ENCODE measurements at places on chromosomes 13 and 19.

GRCh38 chr13:111923991-111924677 lies 142.8 kb upstream of the SOX1 start:
- DNase-seq: no peak

DNA sequence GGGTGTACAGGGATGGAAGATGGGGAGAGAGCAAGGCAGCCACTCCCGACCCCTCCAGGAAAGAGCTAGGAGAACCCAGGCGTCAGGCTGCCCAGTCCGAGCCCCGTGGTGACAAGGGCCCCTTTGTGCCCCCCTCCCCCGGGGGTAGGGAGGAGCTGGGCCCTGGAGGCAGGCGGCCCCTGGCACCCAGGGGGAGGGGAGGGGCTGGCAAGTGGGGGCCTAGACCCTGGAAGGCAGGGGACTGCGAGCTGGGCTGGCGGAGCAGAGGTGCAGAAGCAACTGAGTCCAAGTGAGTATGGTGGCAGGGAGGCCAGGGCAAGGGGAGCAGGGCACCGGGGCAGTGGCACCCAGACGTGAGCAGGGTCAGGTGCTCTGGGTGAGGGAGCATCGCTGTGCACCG lies at the start of gene MAG:
Gene MAG (plus strand): TSS at position 246 of the 400 bp plus-strand sequence. CDS start 3,248 bp downstream, outside the sequence.
- peak; percentile 76 for DNase-seq

DNA sequence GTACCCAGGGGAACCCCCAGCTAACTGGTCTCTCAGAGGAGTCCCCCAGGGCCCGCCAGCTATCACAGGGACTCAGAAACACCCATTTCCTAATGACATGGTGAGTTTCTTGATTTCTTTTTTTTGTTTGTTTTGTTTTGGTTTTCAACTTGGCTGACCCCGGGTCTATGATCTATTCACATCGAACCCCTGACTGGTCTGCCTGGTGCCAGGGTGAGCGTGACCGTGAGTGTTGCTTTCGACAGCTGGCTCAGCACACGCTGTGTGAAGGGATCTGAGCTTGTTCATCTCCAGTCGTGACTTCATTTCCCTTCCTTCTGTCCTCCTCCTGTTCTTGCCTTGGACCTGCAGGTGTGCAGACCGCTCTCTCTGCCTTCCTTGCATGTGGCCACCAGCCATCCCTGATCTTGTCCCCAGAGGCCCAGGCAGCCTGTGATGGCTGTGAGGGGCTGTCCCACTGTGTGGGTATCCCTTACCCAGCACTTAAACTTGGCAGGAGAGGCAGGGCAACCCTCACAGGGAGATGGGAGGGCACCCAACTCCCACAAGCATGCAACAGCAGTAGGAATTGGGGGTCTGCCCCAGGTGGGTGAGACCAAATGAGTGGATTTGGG lies 26.2 kb downstream of the TMEM161A start:
- no peak for DNase-seq

DNA sequence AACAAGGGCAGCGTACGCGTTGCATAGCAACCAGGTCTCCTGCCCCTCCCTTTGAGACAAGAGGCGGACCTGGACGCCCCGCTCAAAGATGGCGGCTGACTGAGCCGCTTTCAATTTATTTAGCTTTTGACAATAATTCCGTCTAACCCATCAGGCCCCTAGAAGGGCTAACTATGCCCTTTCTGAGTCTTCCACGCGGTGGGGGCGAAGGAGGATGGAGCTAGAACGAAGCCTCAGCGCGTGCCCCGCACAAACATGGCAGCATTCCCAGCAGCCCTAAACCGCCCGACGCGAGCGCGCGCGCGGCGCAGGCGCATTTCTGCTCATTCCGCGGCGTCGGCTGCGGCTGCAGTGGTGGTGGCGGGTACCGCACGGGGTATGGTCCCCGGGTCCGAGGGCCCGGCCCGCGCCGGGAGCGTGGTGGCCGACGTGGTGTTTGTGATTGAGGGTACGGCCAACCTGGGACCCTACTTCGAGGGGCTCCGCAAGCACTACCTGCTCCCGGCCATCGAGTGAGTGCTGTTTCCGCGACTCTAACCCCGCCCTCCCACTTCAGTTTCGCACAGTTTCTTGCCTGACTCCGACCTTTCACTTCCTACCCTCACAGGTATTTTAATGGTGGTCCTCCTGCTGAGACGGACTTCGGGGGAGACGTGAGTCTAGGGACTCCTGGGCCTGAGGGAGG lies at the start of gene MED25:
Gene MED25 (plus strand): TSS at position 326 of the 685 bp plus-strand sequence. CDS start 53 bp downstream, at position 379.
- peak; percentile 85 for DNase-seq

DNA sequence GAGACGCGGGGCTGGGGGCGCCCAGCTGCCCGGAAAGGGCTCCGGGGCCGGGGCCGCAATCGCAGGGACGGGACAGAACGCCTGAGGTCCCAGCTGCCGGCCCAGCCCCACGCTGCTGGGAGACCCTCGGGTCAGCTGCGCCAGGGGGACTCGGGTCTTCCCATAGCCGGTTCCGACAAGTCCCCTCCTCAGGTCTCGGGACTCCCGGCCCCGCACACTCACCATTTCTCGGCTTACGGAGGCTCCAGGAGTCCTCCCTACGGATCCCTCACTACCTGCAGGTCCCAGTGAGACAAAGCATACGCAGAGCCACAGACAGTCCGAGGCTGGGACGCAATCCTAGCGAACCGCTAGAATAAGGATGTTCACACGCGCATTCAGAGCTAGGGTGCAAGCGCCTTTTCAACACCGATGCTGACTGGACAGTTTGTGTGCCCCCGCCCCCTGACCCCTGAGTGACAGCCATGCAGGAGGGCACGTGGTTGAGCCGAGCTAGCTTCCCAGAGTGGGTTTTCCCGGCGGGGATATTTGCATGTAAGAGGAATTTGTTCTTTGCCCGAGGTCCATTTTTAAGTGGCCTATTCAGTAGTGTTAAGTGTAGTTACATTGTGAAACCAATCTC lies 13.6 kb downstream of the ZNF490 start:
- DNase-seq: peak; percentile 2

DNA sequence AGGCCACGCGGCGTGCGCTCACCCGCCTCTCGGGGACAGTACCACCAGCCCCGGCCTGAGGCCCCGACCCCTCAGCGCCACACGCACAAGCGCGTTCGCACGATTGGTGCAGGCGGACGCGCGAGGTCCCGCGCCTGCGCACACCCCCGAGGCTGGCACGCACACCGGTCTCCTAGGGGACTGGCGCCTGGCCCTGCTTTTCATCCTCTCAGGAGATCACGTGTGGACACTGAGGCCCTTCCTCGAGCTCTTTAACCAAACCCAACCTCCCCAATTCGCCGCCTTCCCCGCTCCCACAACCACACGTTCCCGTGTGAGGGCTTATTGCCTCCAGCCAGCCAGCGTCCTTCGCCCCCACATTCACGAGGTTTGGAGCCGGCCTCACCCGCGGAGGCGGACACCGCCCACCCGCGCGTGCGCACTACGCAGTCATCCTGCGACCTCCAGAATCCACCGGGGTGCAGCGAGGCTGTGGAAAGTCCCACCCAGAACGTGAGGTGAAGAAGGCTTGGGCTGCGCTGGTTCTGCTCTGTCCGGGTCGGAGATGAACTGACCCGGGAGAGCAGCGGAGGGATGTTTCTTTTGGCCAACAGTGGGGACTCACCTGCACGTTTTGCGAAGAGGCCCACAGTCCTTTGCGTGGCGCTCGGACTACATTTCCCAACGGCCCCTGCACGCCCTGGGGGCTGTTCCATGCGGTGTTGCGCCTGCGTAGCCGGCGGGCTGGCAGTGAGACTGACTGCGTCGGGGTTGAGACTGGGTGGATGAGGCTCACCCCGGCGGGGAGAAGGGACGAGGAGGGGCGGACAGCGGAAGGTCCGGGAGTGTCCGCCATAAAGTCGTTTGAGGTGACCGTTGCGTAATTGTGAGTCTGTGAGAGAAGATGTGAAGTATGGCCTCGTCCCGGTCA lies 539 bp upstream of the ZNF667 start:
- DNase-seq: peak; percentile 92

- no peak for DNase-seq
Measured at GRCh38 chr19:7646426-7646700, 9.5 kb downstream of the STXBP2 start.

DNA sequence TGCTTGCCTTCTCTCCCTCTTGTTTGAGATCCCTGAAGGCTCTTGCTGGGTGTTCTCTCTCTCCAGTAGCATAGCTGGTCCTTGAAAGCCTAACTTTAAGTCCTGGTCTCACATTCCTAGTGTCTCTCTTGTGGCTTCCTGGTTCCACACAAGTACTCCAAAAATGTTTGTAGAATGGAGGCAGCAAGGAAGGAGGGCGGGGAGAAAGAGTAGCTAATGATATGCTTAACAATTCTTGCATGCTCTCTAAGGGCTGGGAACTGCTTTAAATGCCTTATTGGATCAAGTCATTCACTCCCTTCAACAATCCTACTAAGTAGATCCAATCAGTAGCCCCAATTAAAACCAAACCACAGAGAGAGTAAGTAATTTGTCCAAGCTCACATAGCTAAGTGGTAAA lies 357.3 kb downstream of the KLF5 start:
- no peak for DNase-seq

GRCh38 chr13:113625965-113626721 lies 31.9 kb downstream of the ATP4B start:
- no peak for DNase-seq

GRCh38 chr19:1171755-1172352 lies 2.2 kb downstream of the SBNO2 start:
- DNase-seq: no peak

DNA sequence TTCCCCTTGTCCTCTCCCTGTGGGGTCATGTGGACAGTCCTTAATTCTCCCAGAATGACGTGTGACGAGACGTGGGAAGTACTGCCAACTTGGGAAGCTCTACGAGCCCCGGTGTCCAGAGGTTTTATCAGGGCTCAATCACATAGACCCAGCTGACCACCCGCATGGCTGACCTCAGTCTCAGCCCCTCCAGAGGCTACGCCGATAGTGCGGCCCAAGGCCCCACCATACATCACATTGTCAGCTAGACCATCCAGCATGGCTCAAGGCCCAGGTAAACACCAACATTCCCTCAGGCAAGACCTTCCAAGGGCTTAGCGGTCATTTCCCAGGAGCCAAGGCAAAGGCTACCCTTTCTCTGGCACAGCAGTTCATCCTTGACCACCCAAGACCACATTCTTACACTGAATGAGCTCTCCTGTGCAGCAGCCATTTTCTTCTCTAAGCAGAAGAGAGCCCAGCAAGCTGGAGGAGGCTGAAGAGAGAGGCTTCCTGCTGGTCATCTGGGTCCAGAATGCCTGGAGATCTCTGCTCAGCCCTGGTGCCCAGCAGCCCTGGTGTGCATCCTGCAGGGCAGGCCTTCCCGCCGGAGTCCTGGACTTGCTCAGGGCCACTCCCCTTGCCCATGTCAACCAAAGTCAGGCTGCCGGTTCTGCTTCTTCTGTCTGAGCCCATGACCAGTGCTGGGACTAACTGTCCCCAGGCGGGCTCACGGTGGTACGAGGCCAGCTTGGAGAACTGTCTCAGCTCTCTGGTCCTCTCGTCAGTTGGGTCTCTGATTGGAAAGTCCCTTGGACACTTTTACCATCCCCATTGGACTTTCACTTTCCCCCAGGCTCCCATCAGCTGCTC lies 7.9 kb upstream of the F10 start:
- no peak for DNase-seq

DNA sequence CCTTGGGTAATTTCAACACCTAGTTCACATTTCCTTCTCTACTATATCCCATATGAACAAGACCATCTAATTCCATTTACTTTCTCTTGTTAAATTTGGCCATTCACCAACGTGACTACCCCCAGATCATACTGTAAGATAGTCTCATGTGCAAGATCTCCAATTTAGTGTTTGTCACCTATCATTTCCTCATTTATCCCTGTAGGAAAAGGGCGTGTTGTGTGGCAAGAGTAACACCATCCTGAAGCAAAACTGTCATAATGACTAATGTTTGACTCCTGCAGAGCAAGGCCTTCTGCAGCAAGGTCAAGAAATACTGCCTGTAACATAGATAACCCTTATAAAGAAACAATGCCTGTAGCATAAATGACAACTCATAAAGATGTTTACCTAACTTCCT lies 51.3 kb downstream of the SUCLA2 start:
- DNase-seq: no peak

GRCh38 chr19:5354403-5354802 lies 13.8 kb upstream of the PTPRS start:
- no peak for DNase-seq

DNA sequence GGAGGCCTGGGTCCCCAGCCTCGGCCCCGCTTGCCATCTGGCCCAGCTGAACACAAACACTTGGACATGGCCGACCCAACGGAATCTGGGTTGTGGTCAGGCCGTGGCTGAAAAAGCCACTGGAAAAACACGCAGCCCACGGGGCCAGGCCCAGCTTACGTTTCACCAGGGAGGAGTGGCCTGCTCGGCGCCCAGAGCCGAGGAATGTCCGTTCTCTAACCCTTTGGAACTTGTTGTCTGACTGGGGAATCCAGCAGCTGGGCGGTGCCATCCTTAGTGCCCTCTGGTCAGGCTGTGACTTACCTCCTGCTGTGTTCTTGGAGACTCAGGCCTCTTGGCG lies 13.8 kb downstream of the CILP2 start:
- DNase-seq: no peak

DNA sequence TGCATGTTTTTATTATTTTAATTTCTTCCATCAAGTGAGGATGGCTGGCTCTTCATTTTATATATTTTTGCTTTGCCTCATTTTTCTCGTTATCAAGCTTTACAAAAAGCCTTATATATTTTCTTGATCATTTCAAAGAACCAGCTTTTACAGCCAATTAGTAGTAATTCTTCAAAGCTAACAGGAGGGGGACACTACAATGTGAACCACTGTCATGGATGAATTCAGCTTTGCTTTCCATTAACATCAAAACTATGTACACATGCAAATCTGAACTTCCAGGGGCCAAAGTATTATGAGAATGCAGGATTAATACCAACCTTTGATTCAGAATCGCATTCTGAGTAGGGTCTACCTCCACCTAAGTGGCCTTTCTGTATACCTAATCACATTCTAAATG lies 11.1 kb downstream of the UQCRFS1 start:
- no peak for DNase-seq

- DNase-seq: no peak
Measured at GRCh38 chr13:110269509-110270185, 37.3 kb downstream of the COL4A1 start.

DNA sequence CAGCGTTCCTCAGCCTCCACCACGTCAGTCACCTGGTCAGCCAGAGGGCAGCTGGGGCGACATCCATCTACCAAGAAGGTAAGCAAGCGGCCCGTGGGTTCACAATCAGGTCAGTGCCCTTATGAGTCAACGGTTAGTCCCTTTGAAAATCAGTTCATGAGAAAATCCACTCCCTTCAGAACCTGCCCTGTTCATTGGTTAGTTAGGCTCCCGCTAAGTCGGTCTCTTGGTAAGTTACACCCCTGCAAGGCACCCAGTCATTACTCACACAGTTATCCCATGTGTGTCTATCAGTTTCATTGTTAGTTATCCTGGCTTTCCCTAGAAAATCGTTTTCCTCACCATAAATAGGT lies 564 bp downstream of the SIGLECL1 start:
- no peak for DNase-seq

- DNase-seq: no peak
Measured at GRCh38 chr19:23784274-23784673, 25.6 kb upstream of the ZNF681 start.

All from caudate nucleus (tissue), 63 donors.